ENCODE measurements at places on chromosomes 7 and 10.

- DNase-seq = no peak
Observed at GRCh38 chr10:35855155-35855947, 213.3 kb upstream of the FZD8 start.

- no peak for DNase-seq
Observed at GRCh38 chr7:141930211-141930610, 14.0 kb downstream of the OR9A4 start.

DNA sequence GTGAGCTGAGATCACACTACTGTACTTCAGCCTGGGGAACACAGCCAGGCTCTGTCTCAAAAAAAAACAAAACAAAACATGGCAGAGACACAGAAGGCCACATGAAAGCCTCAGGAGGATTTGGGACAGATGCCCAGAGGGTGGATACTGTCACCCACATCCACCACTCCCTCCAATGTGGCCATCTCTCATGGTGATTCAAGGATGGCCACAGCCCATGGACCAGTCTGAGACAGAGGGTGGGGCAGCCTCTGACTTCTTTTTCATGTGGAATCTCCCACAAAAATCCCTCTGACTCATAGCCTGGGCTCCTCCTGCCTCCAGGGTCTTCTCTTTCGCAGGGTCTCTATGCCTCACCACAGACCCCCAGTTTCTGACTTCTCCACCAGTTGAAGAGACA is 59.0 kb upstream of the GTF2I start:
- DNase-seq = no peak

DNA sequence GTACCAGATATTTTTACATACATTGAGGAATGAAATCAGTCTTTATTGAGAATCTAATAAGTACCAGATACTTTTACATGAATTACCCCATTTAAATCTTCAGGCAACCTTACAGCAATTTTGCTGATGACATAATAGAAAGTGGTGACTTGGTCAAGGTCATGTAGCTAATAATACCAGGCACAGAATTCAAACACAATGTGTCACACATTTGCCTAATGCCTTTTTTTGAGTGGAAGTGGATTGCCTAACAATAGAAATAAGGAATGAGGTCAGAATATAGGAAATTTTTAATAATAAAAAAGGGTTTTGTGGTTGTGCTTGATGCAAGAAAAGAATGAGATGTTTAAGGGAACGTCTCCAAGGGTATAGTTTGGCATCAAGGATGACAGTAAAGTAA is 466.6 kb upstream of the IGFBP3 start:
- no peak for DNase-seq

GRCh38 chr10:97230146-97230545 is 44.4 kb upstream of the SLIT1 start:
- DNase-seq = no peak

Measured in NCI-H2107 (cell line).